ENCODE measurements at places on chromosomes 4 and X.

DNA sequence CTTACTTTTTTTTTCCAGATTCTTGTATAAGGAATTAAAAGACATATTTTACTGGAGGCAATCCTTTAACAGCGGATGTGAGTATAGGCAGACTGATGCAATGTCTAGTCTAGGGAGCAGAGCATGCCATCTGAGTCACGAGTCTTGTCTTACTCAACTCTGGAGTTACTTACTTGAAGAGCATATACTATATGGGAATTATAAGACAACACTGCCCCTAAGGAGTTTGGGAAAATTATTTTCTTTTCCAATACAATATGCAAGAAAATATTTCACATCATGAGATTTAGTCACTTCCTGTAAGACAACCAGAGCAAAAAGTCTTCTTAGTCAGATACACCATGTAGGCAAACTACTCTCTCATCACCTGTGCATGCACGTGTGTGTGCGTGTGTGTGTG, 537.3 kb upstream of the FTHL17 start:
- peak; percentile 93 for DNase-seq

DNA sequence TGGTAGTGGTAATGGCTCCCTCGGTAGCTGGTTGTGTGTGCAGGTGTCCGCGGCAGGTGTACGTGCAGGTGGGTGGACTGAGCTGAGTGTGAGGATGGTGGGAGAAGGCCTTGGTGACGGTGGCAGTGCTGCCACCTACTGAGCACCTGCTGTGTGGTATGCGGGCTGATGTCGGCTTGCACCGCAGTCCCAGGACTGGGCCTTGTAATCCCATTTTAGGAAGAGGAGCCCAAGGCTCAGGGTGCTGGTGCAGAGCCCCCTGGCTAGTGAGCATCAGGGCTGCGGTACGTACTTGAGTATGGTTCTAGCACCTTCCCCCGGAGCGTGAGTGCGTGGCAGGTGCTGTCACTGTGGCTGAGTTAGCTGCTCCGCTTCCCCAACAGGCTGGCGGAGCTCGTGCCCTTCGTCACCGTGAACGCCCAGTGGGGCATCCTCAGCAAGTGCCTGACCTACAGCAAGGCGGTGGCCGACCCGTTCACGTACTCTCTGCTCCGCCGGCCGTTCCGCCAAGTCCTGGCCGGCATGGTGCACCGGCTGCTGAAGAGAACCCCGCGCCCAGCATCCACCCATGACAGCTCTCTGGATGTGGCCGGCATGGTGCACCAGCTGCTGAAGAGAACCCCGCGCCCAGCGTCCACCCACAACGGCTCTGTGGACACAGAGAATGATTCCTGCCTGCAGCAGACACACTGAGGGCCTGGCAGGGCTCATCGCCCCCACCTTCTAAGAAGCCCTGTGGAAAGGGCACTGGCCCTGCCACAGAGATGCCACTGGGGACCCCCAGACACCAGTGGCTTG, 5.7 kb upstream of the CPZ start:
- no peak for DNase-seq

DNA sequence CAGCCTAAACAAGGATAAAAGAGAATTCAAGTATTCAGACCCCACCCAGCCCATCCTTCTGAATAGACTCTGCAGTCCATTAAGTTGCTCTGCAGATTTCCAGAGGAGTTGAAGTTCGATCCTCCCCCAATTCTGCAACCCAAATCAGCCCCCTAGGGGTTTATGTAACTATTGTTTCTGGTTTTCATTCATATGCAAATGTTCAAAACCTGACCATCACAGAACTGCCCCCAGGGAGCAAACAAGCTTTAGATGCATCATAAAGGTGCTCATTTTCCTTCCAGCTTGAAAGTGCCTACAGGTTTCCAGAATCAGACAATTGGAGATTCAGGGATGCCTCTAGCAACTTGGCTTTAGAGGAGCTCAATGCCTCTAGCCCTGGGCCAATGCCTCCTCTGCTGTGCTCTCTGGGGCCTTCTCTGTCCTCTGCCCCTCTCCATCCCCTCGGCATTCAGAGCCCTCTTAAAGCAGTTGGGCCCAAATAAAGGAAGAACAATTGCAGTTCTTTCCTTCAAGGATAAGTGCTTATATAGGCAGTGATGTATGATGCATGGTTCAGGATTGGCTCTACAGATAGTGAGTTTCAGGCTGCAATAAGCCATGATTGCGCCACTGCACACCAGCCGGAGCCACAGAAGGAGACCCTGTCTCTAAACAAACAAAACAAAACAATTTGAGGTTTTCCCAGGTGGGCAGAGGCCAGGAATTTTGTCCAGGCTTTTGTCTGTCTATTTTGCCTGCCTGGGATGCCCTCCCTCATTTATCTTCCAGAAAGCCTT, 23.5 kb upstream of the SPINK2 start:
- DNase-seq: no peak

- no peak for DNase-seq
These were observed 36.4 kb upstream of the UNC5C start for GRCh38 chr4:95585016-95585695.

Data from fibroblast of skin of scalp (primary cell).